ENCODE measurements at places on chromosomes 5 and 9. TPM values are rescaled to one million over a fixed set of nuclear protein-coding genes. Genes with fewer than 3 reads are reported as not detected.

The DNAJA1 gene
- 109 TPM for total RNA-seq

The PCDHA10 gene
- 0.94 TPM for total RNA-seq

The GARIN3 gene
- total RNA-seq: not detected

The IL9 gene
- total RNA-seq: not detected

The SUSD3 gene
- 2.1 TPM for total RNA-seq

The LCP2 gene
- total RNA-seq: 17.0 TPM

The GPR151 gene
- total RNA-seq: not detected

The HRCT1 gene
- 23.8 TPM for total RNA-seq

The SHISAL2B gene
- not detected for total RNA-seq

The CARD9 gene
- 2.1 TPM for total RNA-seq

The SSNA1 gene
- 62.6 TPM for total RNA-seq

The TMEM215 gene
- 0.12 TPM for total RNA-seq

The PKD2L2 gene
- not detected for total RNA-seq

The UGT3A1 gene
- total RNA-seq: not detected

The RECK gene
- total RNA-seq: 29.5 TPM

The FRMD3 gene
- 9.7 TPM for total RNA-seq

The HAVCR2 gene
- 4.7 TPM for total RNA-seq

The MLANA gene
- total RNA-seq: not detected

The C9 gene
- total RNA-seq: not detected

The CKMT2 gene
- 3.9 TPM for total RNA-seq

The CTSV gene
- not detected for total RNA-seq

The CAVIN4 gene
- 0.27 TPM for total RNA-seq

The OR2Y1 gene
- not detected for total RNA-seq

The CENPP gene
- total RNA-seq: 8.3 TPM

The SPATA31D4 gene
- total RNA-seq: not detected

The SLC36A3 gene
- total RNA-seq: not detected

The PCBD2 gene
- 8.3 TPM for total RNA-seq

The TPD52L3 gene
- total RNA-seq: not detected

The OR2K2 gene
- total RNA-seq: not detected

The CDKN2B-AS1 gene
- total RNA-seq: not detected

The ENHO gene
- 0.30 TPM for total RNA-seq
